ENCODE measurements at places on chromosomes 4 and X.

- DNase-seq = no peak
These were observed 10.2 kb upstream of the GRIA3 start for GRCh38 chrX:123173833-123174232.

DNA sequence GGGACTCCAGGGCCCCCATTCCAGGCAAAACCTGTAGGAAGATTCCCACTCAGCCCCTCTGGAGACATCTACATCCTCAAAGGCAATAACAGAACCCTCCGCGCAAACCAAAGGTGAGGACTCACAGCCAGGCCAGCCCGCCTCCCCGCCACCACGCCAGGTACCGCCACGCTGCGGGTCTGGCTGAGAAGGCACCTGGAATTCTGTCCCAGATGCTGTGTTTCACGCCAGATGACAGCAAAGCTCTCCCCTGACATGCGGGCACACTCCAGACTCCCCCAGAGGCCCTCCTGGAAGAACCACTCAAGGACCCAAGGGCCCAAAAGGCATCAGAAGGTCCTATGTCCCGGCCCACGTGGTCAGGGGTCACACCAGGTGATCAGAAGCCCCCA is 59.6 kb downstream of the FAM53A start:
- no peak for DNase-seq

GRCh38 chrX:23732704-23733103 is 10.4 kb downstream of the ACOT9 start:
- DNase-seq = no peak

DNA sequence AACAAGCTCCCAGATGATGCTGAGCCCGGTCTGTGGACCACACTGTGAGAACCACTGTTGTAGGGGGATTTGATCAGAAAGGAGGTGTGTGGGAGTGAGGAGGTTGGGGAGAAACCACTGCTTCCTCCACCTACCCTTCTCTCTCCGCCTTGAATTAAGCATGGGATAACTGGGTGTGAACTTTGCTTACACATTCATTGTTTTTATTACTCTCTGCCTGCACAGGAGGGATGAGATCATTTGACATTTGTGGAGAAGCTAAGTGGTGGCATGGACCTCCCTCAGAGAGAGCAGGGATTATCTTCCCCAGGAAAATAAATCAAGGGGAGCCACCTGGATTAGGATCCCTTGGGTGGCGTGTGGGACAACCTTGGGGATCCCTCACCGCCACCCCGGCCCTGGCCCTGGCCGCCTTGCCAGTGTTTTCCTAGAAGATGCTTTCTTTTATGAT is 212.1 kb upstream of the ATP6AP2 start:
- DNase-seq = no peak

- no peak for DNase-seq
These were observed 7.7 kb downstream of the GPR50 start for GRCh38 chrX:151183912-151184565.

- no peak for DNase-seq
These were observed 94.3 kb downstream of the ANAPC10 start for GRCh38 chr4:145003675-145004074.

- no peak for DNase-seq
These were observed 5.0 kb downstream of the GPC3 start for GRCh38 chrX:133980406-133980805.

DNA sequence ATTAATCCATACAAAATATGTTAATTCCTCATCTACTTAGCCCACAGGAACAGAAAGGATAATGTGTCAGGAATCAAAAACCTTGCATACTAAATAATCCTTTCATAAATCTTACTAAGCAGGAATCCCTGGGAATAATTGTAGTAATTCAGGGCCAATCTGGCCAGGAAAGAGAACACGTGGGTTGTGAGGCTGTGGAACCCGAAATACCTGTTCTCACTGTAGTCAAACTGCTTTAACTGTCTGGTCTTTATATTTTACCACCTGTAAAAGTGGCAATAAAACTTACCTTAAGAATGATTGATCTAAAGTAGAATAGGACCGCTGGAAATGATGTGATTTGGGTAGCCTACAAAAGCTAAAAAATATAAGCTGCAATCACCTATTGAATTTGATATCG is 1620.9 kb downstream of the STIM2 start:
- no peak for DNase-seq

- DNase-seq = no peak
These were observed 34.5 kb upstream of the VEGFD start for GRCh38 chrX:15418707-15419181.

DNA sequence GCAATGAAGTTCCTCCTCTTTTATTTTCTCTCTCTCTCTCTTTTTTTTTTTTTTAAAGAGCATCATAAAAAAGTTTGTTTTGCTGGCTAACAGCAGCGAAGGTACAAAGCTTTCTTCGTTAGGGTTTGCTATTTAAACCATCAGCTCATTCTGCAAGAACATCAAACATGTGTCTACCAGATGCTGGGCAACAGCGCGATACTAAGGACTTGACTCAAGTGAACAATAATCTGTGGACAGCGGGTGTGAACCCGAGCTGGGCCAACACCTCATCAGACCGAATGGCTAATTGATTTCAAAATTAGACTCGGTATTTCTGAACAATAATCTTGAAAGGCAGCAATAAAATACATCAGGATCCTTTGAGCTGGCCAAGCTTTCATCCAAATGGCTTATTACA is 246.4 kb downstream of the FBXO8 start:
- DNase-seq = peak; percentile 20

DNA sequence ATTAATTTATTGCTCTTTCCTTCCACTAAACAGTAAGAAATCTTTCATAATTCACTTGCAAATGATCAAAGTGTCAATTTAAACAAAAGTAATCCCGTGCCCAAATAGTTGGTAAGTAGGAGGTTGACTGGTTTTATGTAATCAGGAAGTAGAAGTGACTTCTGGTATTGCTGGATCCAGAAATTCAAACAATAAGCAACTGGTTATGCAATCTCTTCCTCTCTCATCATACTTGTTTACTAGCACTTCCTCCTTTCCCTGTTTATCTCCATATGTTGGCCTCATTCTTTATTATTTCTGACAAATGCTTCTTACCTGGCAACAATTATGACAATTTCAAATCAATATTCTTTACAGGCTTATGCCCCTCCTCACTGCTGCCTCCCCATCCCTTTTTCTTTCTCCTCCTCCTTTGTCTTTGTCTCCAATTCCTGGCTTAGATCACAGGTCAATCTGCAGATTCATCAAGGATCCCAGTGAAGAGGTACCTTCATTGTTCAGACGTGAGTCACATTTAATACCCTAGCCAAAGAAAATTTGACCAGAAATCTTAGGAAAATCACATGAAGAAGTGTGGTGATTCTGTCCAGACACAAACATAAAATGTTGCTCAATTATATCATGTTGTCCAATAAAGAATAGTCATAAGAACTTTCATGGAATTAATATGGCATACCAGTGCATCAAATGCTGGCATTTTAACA is 323.2 kb upstream of the PCDH7 start:
- DNase-seq = no peak

GRCh38 chrX:9315086-9315485 is 149.8 kb upstream of the TBL1X start:
- peak; percentile 18 for DNase-seq

- DNase-seq = no peak
These were observed 95.1 kb downstream of the TSPAN7 start for GRCh38 chrX:38656350-38656915.
